ENCODE measurements at places on chromosomes 4 and X.

DNA sequence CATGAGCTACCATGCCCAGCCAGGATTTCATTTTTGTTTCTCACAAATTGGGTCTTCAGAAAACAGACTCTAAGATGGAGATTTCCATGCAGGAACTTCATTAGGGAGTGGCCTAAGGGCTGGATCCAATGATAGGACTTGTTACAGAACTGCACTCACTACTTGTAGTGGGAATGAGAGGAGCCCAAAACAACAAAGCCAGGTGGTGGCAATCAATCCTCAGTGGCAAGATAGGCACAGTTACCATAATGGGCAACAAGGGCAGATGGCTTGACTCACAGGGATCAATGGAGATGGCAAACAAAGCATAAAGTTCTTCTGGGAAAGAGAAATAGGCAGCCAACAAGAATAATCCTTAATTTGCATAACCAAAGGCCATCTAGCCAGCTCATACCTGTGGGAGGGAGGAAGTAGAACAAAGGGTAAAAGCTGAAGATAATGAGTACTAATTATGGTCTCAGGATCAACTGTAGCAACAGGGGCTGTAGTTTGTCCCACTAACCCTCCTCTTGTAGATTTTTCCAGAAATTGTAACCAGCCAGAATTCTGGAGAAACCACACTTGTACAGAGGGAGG lies 72.8 kb upstream of the MAPK10 start:
- DNase-seq: no peak

DNA sequence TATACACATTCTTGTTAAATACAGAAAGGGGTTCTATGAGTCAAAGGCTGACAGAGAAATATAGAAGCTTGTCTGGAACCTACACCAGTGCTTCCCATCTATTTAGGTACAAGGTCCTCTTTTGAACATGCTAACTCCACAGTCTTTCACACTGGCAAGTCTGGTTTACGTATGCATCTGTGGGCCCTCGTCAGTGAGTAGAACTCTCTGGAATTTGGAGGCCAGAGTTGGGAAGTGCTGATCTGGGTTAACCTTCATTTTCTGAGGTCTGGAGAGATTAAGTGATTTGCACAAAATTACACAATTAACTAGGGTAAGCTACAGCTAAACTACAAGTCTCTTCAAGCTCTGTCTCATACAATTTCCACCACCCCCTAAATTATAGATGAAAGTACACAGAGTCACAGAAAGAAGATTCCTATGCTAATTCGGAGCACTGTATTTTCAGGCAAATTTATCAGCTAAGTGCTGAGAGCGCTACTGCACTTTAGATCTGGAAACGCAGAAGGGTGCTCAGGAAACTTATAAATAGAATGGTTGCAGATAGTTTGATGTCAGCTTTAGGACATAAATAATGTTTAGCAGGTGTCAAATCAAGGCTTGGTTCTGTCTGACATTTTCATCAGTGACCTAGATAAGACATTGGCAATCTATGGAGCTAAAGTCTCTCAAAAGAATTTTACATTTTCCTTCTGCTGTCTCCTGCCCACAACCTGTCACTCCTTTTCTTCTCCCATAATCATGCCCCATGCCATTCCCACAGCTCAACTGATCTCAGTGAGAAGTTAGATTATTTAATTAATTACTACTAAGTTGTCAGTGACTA lies 43.0 kb upstream of the PDLIM5 start:
- no peak for DNase-seq

DNA sequence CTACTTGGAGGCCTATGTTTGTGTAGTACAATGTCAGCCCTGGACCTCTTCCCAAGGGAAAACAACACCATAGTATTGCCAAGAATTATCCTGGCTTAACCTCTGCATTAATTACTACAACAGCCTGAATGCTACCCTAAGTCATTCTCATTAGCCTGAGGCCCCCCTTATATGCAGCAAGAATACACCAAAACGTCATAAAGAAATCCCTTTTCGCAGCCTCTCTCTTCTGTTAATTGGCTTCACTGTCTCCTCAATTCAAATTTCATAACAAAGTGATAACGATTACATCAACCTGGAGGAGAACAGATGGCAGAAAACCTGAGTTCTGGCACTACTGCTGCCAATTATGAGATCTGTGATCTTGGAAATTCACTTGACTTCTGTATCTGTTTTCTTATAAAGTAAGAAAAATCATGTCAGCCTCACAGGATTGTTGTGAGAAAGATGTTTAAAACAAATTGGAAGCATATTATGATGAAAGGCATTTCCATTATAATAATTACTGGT lies 1663.1 kb downstream of the STIM2 start:
- no peak for DNase-seq

DNA sequence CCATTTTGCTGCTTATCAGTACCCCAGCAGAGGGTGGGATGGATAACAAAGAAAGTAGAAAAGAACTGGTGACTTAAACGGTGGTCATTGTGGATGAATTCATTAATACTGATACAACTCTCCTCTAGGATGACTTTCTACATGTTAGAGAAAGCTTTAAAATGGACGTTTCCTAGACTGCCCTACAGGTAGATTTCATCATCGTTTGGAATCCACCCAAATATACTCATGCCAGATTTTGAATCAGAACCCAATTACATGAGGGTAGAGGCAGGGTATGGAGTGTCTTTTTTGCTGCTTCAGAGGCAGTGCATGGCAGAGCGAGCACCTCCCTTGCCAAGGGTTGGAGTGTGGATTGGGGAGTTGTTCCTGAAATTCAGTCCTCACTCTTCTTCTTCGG lies 13.3 kb upstream of the ANTXR2 start:
- no peak for DNase-seq

DNA sequence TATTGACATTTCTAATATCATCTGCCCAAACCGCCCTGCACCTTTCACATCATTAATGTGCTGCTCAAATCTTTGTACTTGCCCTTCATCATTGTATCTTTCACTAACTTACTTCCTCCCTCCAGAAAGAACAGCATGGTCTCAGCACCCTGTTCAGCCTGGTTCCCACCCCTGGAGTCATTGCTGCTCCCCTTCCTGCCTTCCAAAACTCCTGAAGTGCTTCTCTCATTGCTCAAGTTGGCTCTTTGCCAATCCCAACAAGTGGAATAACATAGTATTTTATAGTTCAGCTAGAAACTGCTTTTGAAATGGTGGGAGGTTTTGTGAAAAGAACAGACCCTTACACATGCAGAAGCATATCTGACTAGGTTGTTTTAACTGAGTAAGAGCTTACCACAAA lies 14.0 kb upstream of the TTC29 start:
- DNase-seq: no peak

DNA sequence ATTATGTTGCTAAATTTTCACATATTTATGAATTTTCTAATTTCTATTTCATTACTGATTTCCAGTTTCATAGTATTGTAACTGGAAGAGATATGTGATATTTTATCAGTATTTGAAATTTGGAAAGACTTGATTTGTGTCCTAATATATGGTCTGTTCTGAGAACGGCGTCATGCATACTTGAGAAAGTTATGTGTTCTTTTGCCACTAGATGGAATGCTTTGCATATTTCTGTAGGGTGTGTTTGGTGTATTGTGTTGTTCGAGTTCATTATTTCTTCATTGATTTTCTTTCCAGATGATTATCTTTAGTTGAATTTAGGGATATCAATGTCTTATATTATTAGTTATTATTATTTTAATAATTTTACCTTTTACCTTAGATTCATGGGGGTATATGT lies 110.6 kb upstream of the ITM2A start:
- no peak for DNase-seq

- no peak for DNase-seq
Measured at GRCh38 chr4:1600811-1601532, 83.1 kb downstream of the FAM53A start.

All from MM.1S (cell line).